ENCODE measurements at places on chromosomes 1 and 21.

DNA sequence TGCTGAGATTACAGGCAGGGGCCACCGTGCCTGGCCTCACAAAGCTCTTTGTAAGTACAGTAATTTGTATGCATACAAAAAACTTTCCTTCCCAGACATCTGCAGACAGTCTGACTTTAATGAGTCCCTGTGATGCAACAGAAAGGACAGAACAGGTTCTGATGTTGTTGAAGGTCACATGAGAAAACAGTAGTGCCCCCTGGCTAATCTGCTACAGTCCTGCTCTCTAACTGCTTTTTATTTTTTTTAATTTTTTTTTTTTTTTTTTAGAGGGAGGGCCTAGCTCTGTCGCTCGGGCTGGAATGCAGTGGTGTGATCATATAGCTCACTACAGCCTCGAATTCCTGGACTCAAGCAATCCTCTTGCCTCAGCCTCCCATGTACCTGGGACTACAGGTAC lies 36.7 kb downstream of the ACBD3 start:
- DNase-seq = no peak

GRCh38 chr1:9901148-9902059 lies 8.7 kb downstream of the CTNNBIP1 start:
- no peak for DNase-seq

DNA sequence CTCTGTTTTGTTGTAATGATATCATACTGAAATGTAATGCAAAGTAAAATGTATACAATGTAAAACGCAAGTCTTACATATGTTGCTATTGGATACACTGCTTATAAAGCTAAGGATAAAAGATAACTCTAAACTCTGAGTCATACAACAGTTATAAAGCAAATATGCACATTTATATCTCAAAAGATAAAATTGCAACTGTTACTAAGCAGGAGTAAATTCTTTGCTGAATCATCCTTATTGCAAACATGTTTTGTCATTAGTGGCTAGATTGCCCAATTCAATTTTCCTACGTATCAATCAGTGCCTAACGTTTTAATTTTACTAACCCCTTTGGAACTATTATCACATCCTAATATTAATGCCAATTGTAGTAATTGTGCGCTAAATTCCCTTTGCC lies 762.9 kb downstream of the LTN1 start:
- DNase-seq = no peak

GRCh38 chr1:54800041-54800898 lies 853 bp downstream of the TTC22 start:
- DNase-seq = no peak

GRCh38 chr1:241465673-241466072 lies 53.9 kb downstream of the FH start:
- no peak for DNase-seq

- DNase-seq = no peak
These were observed 159.5 kb downstream of the ETS2 start for GRCh38 chr21:38965241-38965640.

GRCh38 chr1:52748119-52748518 lies 21.9 kb downstream of the ZYG11B start:
- no peak for DNase-seq

DNA sequence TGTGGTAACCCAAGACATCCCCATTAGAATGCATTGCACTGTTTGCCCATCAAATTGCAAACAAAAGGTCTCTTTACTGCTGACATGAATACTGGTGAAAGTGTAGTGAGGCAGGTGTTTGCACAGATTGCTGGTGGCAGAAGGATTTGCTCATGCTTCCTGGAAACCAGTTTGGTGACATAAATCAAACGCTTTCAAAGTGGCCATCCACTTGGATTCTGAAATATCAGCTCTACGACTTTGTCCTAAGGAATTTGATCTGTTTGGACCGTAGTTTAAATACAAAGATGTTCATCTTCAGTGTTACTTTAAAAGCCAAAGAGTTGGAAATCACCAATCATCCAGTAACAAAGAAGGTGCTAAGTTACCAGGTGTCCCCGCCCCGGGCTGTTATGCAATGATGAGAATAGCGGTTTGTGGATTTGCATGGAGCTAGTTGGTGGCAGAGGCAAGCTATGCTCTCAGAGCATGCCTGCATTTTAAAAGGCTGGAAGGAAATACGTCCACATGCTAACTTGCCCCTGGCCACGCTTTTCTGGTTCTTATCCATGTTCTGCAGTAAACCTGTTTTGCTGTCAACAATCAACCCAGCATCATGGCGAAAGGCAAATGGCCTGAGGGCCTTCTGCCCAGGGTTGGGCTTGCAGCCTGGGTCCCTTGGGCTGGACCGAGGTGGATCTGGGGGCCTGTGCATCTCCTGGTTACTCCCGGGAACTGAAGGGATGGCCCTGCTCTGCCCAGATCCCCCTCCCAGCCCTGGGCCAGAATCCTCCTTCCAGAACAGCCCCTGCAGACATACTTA lies 49.2 kb downstream of the UMODL1 start:
- peak; percentile 95 for DNase-seq

DNA sequence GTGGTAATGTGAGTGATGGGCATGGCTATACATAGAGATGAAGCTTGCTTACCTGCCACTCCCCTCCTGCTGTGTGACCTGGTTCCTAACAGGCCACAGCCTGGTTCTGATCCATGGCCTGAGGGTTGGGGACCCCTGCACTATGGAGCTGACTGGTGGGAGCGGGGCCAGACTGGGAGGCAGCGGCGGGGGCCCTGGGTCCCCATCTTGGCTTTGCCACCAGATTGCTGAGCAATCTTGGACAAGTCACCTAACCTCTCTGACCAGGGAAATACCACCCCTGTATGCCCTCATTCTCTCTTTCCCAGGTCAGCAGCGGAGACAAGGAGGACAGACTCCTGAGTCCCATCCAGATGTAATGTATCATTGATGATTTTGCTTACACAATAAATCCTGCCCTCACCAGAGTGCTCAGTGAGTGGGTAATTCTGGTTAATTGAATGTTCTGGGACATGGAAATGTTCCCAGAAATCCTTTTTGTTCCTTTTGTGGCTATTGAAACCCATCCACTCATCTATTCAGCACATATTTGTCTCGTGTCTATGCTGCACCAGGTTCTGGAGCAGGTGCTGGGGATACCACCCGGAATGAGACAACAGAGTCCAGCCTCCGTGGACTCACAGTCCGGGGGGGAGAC lies 4.1 kb upstream of the ARHGEF10L start:
- no peak for DNase-seq

- no peak for DNase-seq
These were observed 75.4 kb downstream of the TENT5C start for GRCh38 chr1:117681093-117681900.

DNA sequence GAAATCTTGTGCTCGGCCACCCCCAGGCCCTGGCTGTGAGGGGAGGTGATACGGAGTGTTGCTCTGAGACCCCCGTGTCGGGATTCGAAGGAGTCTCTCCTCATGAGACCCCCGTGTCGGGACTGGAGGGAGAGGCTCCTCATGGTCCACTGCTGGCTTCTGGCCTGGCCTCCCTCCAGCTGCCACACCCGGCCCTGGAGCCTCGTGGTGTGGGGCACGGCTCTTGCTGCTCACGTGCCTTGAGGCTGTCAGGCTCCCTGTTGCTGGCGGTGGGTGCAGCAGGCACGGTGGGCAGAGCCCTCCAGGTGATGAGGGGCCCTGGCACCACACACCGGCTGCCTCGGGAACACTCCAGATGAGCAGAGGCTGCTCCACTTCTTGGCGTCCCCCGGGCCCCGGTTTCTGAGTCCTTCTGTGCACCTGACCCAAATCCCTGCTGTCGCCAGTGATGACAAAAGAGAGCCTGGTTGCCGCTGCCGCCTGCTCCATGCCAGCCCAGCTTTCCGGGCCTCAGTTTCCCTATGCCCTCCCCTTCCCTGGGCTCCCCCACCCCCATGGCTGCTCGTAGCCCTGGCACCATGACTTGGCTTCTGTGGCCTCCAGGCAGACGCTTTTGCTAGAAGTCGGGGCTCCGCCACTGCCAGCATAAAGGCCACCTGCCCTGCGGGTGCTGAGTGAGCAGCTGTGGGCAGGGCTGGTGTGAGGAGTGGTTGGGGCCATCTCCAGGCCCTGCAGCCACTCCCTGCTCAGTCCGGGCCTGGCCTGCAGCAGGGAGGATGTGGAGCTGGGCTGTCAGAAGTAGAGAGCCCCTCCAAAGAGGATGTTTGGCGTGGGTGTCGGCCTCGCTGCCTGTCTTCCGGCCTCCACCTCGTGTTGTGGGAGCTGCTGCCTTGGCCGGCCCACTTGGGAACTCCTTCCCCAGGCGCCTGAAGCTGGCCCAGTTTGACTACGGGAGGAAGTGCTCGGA lies 11.8 kb downstream of the TMEM240 start:
- no peak for DNase-seq

DNA sequence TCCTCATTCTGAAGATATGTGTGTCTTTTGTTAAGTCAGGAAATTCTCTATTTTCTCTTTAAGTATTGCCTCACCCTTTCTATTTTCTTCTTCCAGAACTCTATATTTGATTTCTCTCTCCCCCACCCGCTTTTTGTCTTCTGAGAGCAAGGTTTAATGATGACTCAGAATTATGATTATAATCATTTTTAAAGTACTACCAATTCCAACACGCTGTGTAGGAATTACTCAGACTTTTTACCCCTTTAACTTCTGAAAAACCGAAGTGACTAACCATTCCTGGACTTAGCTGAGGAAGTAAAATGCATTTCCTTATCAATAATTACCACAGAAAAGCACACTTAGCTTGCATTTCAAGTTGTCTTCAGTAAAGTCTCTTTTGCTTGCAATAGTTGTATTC lies 20.8 kb upstream of the SCYL3 start:
- no peak for DNase-seq

DNA sequence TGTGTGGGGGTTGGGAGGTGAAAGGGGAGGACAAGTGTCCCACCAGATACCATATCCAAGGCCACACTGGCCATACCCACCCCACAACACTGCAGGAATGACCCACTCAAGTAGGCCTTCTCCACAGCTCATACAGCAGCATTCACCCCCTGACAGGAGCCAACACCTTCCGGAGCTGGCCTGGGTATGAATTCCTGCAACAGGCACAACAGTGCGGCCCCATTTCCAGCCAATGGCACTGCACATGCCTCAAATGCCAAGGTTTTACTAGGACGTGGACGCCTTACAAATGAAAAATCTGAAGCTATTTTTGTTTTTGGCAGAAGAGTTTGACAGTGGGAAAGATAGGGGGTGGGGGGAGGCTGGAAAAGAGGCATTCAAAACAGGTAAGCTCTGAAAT lies 2.0 kb downstream of the KCND3 start:
- no peak for DNase-seq

- no peak for DNase-seq
These were observed 8.8 kb upstream of the CAMK2N1 start for GRCh38 chr1:20494609-20495311.

DNA sequence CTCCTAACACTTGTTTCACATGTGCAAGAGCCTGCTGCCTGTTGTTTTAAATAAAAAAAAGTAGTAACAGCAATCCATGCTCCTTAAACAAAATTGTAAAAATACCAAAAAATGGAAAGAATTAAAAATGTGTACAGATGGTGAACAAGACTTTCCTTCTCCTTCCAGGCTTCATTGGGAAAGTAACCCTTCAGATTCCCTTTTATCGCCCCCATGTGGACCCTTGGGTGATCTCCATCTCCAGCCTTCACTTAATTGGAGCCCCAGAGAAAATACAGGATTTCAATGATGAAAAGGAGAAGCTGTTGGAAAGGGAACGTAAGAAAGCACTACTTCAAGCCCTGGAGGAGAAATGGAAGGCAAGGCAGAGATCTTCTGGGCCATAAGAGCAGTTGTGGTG lies 14.2 kb downstream of the VPS13D start:
- no peak for DNase-seq

- no peak for DNase-seq
These were observed 128.3 kb downstream of the EDEM3 start for GRCh38 chr1:184626076-184627006.

DNA sequence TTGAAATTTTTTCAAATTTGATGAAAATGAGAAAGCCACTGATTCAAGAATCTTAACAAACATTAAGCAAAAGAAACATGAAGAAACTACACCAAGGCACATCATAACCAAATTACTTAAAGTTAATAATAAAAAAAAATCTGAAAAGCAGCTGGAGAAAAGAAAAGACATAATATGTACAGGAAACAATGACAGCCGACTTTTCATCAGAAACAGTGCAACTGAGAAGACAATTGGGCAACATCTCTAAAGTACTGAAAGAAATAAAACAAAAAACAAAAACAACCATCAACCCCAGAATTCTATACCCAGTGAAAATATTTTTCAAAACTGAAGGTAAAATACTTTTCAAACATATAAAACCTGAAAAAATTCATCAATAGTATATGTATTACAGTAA lies 73.8 kb upstream of the DMRTA2 start:
- DNase-seq = no peak

- DNase-seq = no peak
These were observed 45.2 kb downstream of the RPS6KA1 start for GRCh38 chr1:26574719-26575251.

- no peak for DNase-seq
These were observed 73.3 kb downstream of the LEPR start for GRCh38 chr1:65493802-65494201.

GRCh38 chr1:173871500-173871899 lies 3.3 kb downstream of the ZBTB37 start:
- DNase-seq = no peak

DNA sequence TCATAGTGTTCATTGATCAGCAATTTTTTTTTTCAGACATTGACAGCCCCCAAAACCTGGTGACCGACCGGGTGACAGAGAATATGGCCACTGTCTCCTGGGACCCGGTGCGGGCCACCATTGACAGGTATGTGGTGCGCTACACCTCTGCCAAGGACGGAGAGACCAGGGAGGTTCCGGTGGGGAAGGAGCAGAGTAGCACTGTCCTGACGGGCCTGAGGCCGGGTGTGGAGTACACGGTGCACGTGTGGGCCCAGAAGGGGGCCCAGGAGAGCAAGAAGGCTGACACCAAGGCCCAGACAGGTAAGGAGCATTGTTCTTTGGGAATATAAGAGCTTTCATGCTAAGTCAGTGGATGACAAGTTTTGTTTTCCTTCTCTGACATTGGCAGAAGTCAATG lies 49.3 kb downstream of the TNN start:
- no peak for DNase-seq

DNA sequence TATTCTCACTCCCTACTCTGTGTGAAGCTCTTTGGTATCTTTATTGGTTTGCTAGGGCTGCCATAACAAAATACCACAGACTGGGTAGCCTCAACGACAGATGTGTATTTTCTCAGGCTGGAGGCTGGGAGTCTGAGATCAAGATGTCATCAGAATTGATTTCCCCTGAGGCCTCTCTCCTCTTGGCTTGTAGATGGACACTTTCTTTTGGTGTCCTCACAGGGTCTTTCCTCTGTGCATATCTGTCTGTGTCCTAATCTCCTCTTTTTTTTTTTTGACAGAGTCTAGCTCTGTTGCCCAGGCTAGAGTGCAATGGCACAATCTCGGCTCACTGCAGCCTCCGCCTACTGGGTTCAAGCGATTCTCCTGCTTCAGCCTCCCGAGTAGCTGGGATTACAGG lies 71.4 kb upstream of the KCNJ6 start:
- DNase-seq = no peak

GRCh38 chr21:31604591-31605190 lies 54.8 kb upstream of the SOD1 start:
- DNase-seq = peak; percentile 40

- DNase-seq = no peak
These were observed 25.1 kb downstream of the IRF2BP2 start for GRCh38 chr1:234584926-234585325.

- peak; percentile 4 for DNase-seq
These were observed 160.2 kb upstream of the COA6 start for GRCh38 chr1:234212764-234213657.

Measured in NCI-H187 treated with DMSO at 0.1 percent for 48 hours (cell line).